ENCODE measurements at places on chromosomes 4 and X.

GRCh38 chrX:57596516-57596915, 4.7 kb downstream of the ZXDB start:
- DNase-seq = no peak

GRCh38 chrX:103791228-103791627, 14.6 kb downstream of the PLP1 start:
- DNase-seq = no peak

- no peak for DNase-seq
These were observed 81.9 kb upstream of the ATXN3L start for GRCh38 chrX:13401724-13402123.

DNA sequence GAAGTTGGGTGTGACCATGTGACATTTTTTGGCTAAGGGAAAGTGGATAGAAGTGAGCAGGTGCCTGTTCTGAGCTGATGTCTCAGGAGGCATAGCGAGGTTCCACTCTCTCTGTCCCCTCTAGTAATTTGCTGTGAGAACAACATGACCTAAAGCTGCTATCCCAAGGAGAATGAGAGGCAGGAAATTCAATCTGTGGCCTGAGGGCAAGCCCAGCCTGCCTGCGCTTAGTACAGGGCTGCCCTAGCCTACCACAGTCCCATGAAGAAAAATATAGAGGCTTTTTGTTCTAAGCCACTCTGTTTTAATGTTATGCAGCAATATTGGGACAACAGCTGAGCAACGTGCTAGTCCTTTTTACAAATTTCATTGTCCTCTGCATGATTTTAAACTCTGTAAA, 193.1 kb downstream of the LDB2 start:
- no peak for DNase-seq

All from CD4-positive, alpha-beta T cell treated with Interleukin-17A for 4 hours (primary cell).